NCI-H2029 (cell line): ENCODE measurements at places on chromosomes 5 and 9.

DNA sequence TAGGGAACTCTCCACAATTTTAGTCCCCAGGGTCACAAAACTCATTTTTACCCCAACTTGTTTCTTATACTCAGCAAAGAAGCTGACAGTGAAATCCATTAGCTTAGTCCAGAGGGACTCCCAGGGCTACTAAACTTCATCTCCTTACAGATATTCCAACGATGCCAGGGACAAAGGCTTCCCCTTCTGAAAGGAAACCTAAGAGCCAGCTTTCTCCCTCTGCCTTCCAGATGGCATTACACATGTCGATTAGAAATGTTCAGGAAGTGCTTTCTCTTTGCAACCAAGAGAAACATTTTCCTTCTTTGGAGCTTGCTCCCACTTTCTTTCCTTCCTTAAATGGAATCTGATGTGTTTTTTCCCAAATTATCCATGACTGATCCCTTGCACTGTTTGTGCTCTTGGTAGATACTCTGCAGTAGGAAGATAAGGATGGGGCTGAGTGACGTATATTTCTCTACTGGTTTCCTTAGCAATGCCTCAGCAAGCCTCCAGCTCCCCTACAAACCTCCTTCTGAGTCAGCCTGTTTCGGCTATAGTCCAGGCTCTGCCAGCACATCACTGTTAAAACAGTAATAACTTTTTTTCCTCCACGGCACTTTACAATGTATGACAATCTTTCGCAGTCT lies 43.0 kb upstream of the HTR4 start:
- no peak for DNase-seq

GRCh38 chr5:130290219-130290618 lies 386.0 kb downstream of the CHSY3 start:
- no peak for DNase-seq

DNA sequence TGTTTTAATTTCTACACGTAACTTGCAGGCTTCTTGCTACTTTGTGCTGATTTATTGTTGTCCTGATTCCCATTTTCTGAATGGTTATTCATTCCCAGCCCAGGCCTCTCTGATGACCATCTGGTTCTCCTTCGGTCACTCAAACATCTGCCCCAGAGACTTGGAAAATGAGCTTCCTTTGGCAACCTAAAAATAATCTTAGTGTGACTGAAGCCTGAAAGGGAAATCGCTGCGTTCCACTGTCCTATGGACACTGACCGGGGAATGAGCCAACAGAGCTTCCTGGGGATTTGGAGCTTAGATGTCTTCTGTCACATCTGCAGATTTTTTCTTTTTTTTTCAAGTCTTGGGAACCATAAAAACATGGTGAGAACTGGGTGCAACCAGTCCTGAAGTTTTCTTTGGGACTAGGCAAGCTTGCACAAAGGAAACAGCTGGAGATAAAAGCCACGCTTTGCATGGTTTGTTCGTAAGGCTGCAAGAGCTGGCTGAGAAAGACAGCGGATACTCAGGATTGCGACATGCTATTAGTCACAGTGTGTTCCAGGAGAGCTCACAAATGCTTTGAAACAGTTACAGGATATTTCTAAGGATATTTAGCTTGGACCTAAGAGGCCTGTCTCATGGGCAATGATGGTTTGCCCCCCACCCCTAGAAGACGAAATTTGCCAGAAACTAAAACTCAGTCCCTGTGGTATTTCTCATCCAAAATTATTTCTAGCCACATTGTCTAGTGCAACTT lies 146.2 kb downstream of the GOLPH3 start:
- no peak for DNase-seq

DNA sequence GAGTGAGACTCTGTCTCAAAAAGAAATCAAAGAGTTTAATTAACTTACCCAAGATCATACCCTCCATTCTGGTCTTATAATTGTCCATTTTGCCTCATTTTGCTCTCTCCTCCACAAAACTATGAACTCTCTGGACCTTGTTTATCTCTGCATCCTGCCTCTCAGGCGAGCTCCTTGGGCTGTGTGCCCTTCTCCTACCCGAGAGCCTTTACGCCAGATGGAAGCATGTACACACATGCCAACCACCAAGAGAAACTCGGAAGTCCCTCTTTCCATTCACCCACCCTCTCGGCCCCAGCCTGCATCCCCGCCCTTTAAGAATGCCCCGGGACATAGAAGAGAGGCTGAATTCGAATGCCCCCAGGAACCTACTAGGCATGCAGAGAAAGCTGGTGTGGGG lies 25.9 kb downstream of the CPLX2 start:
- no peak for DNase-seq

DNA sequence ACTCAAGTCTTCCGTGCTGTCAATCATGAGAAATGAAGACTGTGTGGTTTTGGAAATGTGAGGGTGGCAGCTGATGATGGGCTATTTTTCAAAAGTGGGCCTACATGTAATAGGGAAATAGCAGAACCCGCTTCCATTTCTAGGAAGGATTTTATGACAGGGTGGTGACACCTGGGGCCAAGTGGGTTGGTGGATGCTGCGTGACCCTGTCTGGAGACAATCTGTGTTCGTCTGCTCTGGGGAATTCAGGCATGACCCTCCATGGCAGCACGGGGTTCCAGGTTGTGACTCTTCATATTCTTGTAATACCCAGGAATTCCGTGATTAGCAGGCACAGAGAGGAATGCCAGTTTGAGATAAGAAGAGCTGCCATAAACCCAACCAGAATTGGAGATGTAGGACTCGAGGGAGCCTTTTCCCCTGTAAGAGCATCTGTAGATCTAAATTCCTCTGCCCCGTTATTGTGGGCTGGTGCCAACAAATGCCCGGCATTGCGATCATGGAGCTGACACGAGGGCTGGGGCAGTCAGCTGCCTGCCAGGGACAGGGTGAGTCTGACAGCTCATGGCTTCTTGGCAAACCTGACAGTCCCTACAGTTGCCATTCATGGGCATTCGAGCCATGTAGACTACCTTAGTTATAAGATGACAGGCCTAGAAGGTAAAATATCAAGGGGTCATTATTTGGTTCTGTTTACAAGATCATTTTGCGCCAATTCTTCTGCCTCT lies 279.7 kb downstream of the GADD45G start:
- no peak for DNase-seq

DNA sequence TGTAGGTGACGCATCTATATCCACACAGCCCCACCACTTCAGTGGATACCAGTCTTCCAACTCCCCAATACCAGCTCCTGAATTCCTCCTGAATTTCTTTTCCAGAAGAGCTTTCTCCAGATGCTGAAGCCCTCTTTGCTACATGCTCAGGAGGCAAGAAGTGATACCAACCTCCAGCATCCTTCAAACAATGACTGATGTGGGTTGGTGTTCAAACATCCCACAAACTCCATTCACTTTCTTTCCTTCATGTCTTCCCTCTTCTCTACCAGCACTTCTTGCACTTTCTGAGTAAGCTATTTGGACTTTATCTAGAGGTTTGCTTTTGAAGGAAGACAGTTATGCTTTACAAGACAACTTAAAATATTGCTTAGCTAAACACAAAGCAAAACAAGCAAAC lies 179.9 kb upstream of the RORB start:
- no peak for DNase-seq

- no peak for DNase-seq
These were observed 172.4 kb upstream of the PHYKPL start for GRCh38 chr5:178404987-178405386.

DNA sequence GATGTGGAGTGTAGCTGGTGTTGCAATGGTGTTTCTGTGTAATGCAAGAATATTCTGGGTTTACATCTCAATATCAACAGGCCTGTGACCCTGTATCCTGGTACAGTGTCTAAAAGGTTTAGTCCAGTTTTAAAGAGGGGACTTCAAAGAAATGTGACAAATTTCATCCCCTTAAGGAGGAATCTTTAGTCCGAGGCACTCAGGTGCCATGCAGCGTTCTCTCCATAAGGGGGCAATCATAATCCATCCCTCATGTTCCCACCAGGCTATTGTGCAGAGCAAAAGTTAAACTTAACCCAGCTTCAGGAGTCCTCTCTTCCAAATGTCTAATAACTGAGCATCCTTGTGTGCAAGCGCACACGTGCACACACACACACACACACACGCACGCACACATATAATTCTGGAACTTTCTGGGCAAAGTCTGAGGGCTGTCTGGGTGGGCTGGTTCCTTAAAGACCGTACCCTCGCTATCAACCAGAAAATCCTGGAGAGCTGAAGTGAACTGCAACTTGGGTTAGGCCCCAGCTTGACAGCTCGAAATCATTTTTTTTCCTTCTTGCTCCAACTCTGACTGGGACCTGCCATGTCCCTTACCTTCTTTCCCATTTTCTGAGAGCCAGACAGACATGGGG lies 46.0 kb downstream of the CRB2 start:
- DNase-seq = no peak

DNA sequence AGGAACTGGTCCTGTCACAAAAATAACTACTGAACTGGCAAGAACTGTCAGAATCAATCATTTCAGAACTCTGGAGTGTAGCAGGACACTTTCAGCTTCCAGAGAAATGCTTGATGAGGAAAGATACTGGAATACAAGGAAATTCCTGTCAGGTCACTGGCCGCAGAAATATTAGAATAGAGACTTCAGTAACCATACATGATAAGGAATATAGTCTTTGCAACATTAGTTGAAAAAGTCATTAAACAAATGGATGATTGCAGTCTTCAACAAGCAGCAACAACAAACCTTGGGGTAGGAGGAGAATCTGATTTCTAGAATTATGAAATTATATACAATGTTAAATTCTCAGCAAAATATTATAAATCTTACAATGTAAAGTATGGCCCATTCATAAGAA lies 88.2 kb downstream of the CCDC192 start:
- no peak for DNase-seq

- DNase-seq = no peak
These were observed 321.6 kb downstream of the CEMIP2 start for GRCh38 chr9:71446473-71447411.

- no peak for DNase-seq
These were observed 20.4 kb upstream of the MED10 start for GRCh38 chr5:6398570-6399230.

GRCh38 chr5:55920784-55921183 lies 69.6 kb downstream of the IL31RA start:
- no peak for DNase-seq

DNA sequence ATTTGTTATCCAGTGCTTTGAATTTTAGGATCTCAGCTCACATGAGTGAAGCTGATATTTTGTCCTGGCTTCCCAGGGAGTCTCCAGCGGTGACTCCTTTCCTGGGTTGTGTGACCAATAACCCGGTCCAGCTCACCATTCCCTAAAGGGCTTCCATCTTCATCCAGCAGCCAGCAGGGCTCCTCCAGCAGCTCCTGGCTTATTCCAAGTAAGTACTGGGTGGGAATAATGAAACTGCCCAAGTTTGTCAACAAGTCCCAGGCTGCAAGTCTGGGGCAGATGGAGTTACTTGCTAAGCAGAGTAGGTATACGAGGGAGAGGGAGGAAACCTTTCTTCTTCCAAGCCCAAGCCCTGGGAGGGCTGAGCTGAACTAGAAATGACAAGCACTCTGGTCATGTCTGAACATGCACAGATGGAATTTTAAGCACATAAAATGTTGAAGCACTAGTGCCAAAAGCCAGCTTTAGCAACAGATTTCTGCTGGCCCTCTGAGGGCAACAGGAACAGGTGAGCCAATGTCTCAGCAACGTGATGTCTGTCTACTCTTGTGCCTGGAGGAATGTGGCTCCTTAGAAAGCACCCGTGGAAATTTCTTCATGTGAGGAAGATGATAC lies 153.7 kb upstream of the DAPK1 start:
- no peak for DNase-seq

DNA sequence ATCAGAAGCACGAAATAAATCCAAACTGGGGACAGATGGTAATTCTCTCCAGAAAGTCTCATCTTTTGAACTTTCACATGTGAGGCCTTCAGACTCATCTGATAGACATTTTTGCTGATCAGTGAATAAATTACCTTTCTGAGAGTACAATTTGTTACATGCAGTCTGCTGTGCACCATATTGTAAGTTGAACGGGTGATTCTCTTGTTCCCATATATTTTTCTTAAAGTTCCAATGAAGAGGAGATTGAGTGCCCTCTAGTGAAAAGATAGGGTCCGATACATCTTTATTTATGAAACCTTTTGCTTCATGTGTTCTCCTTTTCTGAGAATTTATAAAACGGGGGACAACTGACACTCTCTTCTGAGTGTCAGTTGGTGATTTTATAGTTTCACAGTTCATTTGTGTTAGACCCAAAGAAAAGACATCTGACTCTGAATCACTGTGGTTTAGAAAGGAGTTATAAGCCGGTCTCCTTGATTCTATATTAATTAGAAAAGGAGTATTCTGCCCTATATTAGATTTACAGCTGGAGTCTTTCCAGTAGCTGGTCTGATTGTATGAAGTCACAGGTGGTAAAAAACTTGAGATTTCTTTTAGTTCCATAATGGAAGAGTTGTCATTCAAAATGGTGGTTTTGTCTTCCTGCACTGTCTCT lies 30.4 kb downstream of the GNG10 start:
- DNase-seq = no peak

- no peak for DNase-seq
These were observed 82.6 kb downstream of the MYO10 start for GRCh38 chr5:16853518-16853917.

DNA sequence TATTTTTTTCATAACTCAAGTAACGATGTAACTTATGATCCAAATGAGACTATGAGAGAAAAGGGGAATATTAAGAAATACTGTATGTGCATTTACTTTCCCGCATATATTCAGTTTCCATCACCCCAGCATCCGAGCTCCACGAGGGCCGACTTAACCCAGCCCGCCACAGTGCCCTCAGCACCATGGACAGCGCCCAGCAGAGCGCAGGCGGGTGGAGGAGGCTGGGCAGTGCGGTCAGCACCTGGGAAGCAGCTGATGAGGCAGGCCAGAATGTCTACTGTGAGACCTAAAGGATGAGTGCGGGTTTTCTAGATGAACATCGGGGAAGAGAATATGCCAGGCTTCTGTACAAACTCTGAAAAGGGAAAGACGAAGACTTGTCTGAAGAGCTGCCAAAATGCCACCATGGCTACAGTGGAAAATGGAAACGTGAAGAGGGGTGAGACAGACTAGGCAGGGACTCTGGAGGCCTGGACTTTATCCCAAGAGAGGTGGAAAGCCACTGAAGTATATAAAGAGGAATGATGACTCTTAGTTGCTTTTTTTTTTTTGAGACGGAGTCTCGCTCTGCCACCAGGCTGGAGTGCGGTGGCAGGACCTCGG lies 34.5 kb upstream of the MED27 start:
- DNase-seq = no peak

DNA sequence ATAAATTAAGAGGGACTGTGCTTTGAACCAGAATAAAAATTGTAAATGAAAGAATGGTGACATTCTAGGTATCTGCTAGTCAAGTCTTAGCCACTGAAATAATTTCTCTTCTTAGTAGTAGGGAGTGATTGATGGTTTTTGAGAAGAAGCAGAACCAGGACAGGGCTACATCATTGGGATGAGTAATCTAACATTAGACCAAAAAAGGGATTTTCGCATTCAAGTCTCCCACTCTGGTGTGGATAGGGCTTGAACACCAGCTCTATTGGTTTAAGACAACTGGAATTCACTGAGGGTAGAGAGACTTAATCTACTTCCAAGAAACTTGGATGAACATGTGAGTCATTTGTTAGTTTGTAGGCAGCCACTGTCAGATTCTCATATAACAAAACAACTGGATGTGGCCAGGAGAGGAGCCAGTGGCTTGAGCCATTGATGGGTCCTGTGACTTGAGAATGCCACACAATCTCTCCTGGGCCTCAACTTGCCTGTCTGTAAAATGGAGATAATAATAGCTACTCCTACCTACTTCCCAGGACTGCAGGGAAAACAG lies 16.6 kb downstream of the FAT2 start:
- no peak for DNase-seq
